ENCODE measurements at places on chromosomes 3 and 15. TPM values are rescaled to one million over a fixed set of nuclear protein-coding genes. Genes with fewer than 3 reads are reported as not detected.

Gene ENTPD3
- total RNA-seq: not detected

Gene XYLB
- 0.59 TPM for total RNA-seq

Gene DNASE1L3
- 0.73 TPM for total RNA-seq

Gene RARB
- total RNA-seq: not detected

Gene SLC28A1
- total RNA-seq: not detected

Gene ZNF80
- 1.1 TPM for total RNA-seq

Gene SH2D7
- not detected for total RNA-seq

Gene CELF6
- 1.8 TPM for total RNA-seq

Gene ALDH1L1
- total RNA-seq: not detected

Gene SGO1
- 1.1 TPM for total RNA-seq
